ENCODE measurements at places on chromosomes 2 and 18. TPM values are rescaled to one million over a fixed set of nuclear protein-coding genes. Genes with fewer than 3 reads are reported as not detected.

DNA sequence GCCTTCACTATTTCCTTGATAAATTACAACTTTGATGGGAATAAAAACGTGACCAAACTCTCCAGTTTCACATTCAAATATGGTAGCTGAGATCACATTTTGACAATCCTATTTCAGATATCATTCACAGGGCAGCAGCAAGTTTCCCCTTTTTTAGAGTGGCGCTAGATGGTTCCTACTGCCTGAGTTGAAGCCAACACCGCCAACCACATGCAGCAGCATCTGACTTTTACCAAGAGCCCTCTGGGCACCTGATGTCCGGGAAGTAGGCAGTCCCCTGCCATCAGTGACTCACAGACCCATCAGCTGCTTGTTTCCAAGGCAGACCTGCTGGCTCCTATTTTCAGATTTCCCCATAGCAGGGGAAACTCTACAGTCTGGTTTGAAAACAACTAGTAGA, 4.0 kb upstream of the MREG start:
- DNase-seq = no peak

DNA sequence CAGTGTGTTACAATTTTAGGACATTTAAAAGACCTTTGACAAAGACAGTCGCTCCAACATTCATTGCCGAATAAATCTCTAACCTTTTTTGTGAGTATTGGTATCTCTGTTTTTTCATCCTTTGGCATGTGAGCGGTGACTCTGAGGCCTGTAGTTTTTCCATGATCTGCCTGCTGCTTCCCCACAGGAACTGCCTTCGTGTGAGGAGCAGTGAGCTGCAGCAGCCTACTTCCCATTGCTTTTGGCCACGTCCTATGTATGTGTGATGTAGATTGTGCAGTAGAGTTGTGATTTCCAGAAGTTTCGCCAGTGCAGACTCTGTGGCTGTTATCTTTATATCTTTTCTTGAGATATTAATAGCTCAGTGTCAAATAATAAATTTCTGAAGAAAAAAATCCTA, 79.8 kb downstream of the UGGT1 start:
- DNase-seq = no peak

DNA sequence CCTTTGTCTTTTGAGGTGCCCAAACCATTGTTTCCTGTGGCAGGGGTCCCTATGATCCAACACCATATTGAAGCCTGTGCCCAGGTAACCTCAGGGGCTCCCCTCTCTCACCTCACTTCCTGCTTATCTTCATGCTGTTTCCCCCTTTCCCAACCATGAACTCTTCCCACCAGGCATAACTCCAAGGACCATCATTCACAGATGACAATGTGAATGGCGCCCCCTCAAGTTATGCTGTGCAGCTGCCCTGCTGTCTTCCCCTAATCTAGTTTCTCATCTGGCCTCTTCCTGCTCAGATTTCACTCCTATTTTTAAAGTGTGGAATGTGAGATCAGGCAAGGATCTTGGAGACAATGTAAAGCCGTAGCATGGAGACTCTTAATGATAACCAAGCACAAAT, 1.4 kb downstream of the GMPPA start:
- DNase-seq = no peak

DNA sequence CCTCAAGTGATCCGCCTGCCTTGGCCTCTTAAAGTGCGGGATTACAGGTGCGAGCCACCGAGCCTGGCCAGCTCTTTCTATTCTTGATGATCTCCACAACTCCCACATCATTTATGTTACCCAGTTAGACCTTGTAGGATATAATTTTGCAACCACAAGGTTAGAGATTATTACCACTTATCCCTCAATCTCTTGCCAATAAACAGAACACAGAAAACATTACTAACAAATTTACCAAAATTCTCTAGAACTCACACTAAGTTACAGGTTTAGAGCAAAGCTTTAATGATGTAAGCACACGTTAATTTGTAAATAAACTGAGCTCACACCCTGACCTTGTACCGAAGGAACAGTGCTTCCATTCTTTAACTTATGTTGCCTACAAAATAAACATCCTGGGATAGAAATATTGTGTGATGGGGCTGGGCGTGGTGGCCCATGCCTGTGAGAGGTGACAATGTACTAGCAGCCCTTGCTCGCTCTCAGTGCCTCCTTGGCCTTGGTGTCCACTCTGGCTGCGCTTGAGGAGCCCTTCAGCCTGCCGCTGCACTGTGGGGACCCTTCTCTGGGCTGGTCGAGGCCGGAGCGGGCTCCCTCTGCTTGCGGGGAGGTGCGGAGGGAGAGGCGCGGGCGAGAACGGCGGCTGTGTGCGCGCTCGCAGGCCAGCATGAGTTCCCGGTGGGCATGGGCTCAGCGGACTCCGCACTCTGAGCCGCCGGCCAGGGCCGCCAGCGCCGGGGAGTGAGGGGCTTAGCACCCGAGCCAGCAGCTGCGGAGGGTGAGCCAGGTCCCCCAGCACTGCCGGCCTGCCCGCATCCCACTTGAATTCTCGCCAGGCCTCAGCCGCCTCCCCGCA, 42.1 kb upstream of the ITSN2 start:
- no peak for DNase-seq

DNA sequence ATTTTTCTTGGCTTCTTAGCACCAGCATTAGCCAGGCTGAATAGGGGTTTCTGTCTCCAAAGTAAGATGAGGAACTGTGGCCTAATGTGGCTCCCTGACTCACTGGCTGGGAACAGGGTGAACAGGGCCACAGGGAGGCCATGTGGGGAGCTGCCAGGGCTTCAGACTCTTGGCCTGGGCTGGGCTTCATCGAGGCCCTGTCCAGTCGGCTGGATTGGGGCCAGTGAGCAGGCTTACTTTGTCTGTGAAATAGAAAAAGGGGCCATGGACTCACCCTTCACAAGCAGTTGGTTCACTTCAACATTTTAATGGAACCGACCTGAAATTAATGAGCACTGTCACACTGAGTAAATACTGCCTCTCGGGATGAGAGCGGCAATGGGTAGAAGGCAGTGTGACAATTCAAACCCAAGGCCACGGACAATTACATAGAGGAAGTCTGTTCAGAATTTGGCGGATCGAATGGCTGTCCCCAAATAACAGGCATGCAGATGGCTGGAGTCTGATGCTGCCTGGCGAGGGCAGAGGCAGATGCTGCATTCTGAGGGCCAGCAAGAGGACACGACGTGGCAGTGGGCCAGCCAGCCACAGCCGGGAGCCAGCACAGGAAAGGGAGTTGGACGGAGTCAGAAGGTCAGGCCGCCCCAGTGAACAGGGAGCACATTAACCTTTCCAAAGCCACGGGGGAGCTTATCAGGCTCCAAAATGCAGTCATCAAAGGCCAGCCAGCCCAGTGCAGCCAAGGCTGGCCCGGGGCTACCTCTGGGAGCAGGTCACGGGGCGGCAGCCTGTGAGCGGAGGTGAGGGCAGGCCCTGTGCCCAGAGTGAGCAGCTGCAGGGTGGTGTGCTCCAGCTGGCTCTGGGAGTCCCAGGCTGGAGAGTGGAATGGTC, 146.6 kb upstream of the REV1 start:
- no peak for DNase-seq

The POTEJ gene
- not detected for total RNA-seq

The GRHL1 gene
- 0.95 TPM for total RNA-seq

The SPDYA gene
- total RNA-seq = 4.2 TPM

The CYS1 gene
- 2.7 TPM for total RNA-seq

The NDC80 gene
- 0.19 TPM for total RNA-seq

The FAM124B gene
- 1.9 TPM for total RNA-seq

DNA sequence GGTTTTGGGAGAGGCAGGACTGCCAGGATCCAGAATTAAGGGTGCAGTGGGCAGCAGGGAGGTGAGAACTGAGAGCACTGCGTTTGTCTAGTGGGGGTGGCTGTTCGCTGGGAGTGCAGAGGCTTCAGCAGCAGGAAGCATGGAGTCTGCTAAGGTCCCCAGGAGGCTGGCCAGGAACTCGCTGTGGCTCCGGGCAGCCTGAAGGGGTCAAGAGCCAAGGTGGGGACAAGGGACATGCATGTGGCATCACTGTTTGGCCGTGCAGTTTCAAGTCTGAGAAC, 43.2 kb upstream of the SEMA4C start:
- DNase-seq = no peak

GRCh38 chr2:64135421-64135820, 8.8 kb downstream of the PELI1 start:
- DNase-seq = no peak

The MYOM1 gene
- 2.6 TPM for total RNA-seq

Measured in omental fat pad (tissue), 4 donors.